ENCODE measurements at places on chromosomes 6 and 20. TPM values are rescaled to one million over a fixed set of nuclear protein-coding genes. Genes with fewer than 3 reads are reported as not detected.

GRCh38 chr20:3239026-3239866 is at the start of gene SLC4A11:
Gene SLC4A11 (minus strand): TSS chr20:3239190. CDS start chr20:3239137, 53 bp downstream.
- peak; percentile 49 for DNase-seq

DNA sequence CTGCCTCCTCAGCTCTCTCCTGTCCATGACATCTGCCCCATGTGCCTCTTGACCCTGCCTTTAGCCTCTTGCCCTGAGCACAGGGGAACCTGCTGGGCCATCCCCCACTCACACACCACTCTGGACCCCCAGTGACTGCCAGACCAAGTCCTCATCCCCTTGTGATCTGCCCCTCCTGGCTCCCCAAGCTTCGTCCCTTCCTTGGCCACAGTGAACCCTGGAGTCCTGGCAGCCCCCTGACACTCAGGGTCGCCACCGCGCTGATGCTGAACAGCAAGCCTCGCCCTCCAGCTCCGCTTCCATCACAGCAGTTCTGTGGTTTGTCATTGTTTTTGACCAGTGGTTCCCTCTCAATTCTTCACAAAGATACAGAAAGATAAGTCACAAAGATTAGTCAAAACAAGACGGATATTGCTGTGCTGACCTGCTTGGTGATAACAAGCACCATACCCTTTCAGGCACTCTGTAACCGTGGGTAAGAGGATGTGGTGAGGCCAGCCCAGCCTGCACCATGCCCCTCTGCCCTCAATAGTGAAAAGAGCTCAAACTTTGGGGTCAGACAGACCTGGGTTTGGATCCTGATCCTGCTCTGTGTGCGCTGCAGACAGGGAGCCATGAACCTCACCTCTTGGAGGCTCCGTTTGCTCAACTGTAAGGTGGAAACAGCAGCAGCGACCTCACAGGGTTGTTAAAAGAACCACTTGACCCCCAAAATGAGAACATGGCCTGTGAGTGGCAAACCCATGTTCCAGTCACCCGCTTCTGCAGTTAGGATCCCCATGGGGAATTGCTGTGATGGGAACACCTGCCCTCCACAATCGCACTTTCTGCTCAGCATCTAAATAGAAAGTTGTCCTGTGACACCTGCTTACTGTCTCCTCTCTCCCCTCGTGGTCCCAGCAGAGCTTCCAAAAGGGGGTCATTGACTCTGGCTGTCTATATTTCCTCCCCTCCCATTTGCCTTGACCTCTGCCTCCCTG is 114.5 kb downstream of the TOX2 start:
- DNase-seq = peak; percentile 61

DNA sequence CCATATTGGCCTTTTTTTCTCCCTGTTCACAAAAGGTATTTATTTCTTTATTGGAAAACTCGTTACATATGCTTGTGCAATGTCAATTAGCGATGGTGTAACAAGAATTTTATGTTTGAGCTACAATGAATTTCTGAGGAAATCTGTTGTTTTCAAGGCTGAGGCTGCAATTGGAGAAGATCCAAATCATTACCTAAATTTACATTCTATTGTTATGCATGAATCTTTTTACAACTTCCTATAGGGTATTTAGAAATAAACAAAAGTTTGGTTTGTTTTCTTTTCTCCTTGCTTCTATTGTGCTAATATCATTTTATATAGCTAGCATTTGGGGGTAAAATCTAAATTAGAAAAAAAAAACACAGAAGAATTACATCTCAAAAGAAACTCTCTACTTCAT is 34.7 kb upstream of the NKAIN2 start:
- DNase-seq = no peak

- DNase-seq = no peak
These were observed 220.2 kb upstream of the CEP162 start for GRCh38 chr6:84447651-84448050.

DNA sequence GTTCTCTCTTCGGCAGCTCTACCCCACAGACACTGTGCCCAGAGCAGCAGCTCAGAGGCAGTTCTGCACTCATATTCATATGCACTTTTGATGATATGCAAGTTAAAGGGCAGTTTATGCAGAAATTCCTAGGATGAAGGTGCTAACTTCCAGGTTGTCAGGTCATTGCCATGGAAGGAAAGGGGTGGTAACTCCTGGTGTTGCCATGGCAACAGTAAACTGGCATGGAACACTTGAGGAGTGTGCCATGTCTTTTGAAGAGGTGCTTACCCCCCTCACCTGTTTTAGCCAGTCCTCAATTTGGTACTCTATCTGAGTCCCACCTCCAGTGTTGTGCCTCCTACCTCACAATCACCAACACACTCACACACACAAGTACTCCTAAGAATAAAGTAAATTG is 539.4 kb upstream of the BTBD3 start:
- DNase-seq = no peak

- DNase-seq = no peak
These were observed 42.4 kb downstream of the FAM184A start for GRCh38 chr6:119036081-119036480.

CASS4 gene
- total RNA-seq = 3.7 TPM

KCTD20 gene
- total RNA-seq = 42.7 TPM

CLVS2 gene
- total RNA-seq = not detected

STX7 gene
- 11.8 TPM for total RNA-seq

C4B gene
- 2.7 TPM for total RNA-seq

TMEM217 gene
- 5.7 TPM for total RNA-seq

LAMA5 gene
- total RNA-seq = 0.76 TPM

Measured in activated CD8-positive, alpha-beta T cell treated with anti-CD3 and anti-CD28 coated beads for 36 hours (primary cell).